Spleen (tissue), 13 donors: ENCODE measurements at places on chromosomes 6 and 20.
A peak's percentile ranks its signal among the peaks of the same experiment; 100 is the strongest.

DNA sequence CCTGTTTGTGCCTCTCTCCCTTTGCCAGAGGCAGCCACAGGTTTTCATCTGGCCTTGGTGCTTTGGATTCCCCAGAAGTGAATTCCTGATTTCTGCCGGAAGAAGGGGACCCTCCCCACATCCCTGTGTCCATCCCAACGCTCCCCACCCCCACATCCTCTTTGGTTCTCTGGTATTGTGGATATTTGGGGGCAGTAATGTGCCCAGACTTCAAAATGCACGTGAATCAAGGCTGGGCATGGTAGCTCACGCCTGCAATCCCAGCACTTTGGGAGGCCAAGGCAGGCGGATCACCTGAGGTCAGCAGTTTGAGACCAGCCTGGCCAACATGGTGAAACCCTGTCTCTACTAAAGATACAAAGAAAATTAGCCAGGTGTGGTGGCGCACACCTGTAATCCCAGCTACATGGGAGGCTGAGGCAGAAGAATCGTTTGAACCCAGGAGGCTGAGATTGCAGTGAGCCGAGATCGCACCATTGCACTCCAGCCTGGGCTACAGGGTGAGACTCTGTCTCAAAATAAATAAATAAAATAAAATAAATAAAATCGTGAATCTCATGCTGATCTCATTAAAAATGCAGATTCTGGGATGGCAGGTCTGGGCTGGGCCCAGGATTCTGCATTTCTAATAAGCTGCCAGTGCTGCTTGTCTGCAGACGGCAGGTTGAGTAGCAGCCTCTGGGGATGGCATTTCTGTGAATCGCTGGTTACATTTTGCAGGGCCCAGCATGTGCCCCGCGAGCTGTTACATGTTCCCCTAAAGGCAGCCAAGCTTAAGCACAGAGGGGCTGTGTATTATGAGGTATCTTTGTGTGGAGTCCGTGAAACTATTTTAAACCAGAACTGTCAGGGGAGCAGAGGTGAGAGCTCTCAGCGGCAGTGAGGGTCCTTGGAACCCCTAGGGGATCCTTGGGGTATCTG lies 49.0 kb downstream of the SYNJ2 start:
- DNase-seq, result peak; percentile 46

DNA sequence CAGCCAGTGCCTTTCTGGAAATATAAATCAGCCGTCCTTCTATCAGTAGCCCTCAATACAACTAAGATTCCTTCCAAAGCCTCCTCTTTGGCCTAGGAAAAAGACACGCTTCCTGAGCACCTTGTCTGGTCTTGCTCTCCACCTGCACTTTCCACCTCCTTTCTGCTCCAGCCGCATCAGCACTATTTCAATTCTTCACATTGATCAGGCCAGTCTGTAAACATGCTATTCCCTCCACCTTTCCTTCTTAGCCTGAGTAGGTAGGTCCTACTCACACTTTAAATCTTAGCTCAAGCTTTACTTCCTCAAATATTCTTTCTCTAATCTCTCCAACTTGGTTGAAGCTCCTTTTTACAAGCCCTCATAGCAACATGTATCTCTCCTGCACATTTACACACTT lies 11.4 kb downstream of the RANBP9 start:
- DNase-seq, result no peak

DNA sequence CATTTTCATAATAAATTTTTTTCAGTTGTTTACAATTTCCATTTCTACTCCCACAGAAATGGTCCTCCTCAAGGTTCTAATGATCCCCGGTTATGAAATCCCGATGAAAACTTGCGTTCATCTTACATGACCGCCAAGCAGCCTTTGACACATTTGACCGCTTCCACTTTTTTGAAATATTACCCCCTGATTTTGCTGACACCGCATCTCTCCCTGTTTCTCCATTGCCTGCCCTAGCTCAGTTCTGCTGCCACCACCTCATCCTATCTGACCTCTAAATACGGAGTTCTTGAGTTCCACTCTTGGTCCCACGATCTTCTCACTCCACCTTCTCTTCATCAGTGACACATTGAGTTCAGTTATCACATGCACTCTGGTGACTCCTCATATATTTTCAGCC lies 74.1 kb downstream of the SLC35B3 start:
- no peak for DNase-seq

GRCh38 chr6:32459781-32460424 lies 20.2 kb downstream of the HLA-DRA start:
- peak; percentile 70 for DNase-seq

DNA sequence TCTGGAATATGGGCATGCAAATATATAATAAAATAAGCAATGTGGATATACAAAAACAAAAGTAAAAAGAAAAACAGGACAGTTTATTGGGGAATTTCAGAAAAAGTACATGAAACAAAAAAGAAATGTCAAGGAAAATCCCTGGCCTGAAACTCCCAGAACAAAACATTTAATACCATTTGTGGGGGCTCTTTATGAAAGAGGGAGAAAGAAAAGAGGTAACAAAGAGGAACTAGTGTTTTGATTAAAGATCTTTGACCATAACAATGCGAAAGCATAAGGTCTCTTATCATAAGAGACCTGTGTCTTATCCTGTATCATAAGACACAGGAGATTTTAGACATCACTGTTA lies 88.6 kb upstream of the ARID1B start:
- DNase-seq, result no peak

GRCh38 chr6:116876635-116877611 lies at the start of gene RFX6:
Gene RFX6 (plus strand): TSS chr6:116877242. CDS start chr6:116877276, 34 bp downstream.
- no peak for DNase-seq

- peak; percentile 83 for DNase-seq
Observed at GRCh38 chr6:89984926-89985750, 90.9 kb downstream of the GJA10 start.

GRCh38 chr6:75114806-75115205 lies 91.0 kb downstream of the COL12A1 start:
- DNase-seq, result no peak
